Right ventricle myocardium superior (tissue), 1 donor: ENCODE measurements at places on chromosomes 2 and 18. TPM values are rescaled to one million over a fixed set of nuclear protein-coding genes. Genes with fewer than 3 reads are reported as not detected.

Gene IL1B
- 0.30 TPM for total RNA-seq

Gene SERPINB5
- not detected for total RNA-seq

DNA sequence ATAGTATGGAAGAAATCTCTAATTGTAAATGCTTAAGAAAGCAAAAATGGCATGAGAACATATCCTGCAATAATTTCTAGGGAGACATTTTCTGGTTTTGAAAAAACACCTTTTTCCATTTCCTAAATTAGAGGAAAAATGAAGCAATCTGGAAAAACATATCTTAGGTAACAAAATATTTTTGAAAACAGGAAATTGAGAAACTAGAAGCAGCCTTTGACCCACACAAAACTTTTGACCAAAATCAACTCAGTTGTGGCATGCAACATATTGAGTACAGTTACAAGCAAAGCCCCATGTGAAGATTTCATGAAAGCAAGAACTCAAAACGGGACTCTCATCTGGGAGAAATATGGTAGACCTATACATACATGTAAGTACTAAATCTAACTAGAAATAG, 28.6 kb upstream of the CHAC2 start:
- DNase-seq: no peak

DNA sequence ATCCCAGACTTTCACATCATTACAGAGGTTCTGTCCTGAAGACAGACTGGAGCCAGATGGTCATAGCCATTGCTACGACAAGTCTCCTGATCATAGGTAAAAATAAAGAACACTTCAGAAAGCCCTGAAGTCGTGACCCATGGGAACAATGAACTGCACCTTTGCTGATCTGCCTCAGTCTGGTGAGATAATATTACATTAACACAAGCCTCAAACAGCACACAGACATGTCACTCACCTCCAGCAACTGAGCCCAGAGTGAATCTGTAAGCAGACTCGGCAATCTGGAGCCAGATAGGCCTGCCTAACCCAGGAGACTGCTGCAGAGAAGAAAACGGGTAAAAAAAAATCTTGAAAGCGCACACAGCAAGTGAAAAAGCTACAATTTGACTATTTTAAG, 79.2 kb downstream of the SLC25A12 start:
- no peak for DNase-seq

DNA sequence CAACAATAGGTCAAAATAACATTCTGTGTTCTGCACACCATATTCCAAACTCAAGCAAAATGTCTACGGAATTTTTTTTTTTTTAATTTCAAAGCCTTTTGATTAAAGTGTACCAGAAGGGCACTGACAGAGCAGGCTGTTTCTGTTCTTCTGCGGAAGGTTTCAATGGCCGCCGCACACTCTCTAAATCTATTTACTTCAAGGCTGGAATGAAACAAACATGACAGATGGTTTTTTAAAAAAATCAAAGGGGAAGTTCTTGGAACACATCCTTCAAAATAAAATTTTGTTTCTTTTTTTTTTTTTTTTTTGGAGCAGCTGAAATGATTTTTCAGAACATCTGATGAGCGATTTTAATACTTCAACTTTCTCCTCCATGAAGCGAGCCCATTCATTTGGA, 259.1 kb downstream of the TXNL1 start:
- no peak for DNase-seq
